ENCODE measurements at places on chromosomes 12 and 14.

DNA sequence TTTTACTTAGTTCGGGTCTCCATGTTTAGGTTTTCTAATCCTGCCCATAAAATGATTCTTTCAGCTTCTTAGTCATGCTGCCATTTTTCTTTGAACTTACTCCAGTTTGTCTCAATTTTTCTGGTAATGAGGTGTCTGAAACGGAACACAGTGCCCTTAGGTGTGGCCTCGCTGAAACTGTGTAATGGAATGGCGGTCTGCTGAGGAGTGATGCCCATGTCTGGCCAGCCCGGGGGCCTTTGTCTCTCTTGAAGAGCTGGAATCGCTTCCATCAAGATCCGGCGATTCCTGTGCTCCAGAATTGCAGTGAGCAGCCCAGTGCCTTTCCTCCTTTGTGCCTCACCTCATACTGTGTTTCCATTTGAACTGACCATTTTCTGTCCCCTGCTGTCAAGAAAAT is 112.5 kb downstream of the FBXL14 start:
- no peak for DNase-seq

DNA sequence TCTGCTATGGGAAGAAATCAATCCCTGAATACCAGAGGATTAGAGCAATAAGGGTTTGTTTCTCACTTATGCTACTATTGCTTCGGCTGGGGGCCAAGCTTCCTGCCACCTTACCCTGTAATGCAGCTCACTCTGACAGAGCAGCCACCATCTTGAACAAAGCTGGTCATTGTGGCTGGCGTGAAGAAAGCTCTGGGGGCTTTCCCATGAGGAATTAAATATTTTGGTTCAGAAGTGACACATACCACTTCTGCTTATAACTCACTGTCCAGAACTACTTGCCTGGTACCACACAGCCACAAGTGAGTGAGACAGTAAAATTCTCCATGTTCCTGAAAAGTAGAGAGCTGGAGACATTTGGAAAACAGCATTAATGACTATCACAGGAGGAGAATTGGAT is 82.6 kb downstream of the GALNT8 start:
- no peak for DNase-seq

- no peak for DNase-seq
Observed at GRCh38 chr14:34023824-34024767, 73.2 kb upstream of the EGLN3 start.

- no peak for DNase-seq
Observed at GRCh38 chr12:124862768-124863415, 772 bp downstream of the SCARB1 start.

DNA sequence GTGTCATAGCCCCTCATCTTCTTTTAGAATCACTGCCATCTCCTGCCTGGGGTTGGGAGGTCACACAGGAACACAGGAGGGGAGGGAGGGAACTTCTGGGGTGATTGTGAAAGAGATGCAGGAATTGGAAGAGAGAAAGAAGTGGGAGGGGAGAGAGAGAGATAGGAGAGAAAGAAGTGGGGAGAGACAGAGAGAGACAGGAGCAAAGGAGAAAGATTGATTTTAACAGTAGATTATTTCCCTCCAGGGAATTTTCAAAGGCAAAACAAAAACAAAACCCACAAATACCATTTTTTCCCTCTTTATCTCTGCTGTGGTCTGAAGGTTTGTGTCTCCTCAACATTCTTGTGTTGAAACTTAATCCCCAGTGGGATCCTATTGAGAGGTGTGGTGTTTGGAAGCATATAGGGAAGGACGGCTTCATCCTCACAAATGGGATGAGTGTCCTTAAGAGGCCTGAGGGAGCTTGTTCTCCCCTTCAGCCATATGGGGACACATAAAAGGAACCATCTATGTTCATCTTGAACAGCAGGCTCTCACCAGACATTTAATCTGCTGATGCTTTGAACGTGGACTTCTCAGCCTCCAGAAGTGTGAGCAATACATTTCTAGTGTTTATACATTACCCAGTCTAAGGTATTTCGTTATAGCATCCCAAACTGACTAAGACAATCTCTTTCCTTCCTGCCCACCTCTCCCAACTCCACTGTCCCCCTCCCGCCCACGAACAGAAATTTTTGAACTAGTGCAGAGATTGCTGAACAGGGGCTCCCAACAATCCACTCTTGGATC is 134.9 kb upstream of the MAX start:
- DNase-seq = no peak

Measured in NCI-H460 (cell line).